ENCODE measurements at places on chromosomes 2 and 18.

DNA sequence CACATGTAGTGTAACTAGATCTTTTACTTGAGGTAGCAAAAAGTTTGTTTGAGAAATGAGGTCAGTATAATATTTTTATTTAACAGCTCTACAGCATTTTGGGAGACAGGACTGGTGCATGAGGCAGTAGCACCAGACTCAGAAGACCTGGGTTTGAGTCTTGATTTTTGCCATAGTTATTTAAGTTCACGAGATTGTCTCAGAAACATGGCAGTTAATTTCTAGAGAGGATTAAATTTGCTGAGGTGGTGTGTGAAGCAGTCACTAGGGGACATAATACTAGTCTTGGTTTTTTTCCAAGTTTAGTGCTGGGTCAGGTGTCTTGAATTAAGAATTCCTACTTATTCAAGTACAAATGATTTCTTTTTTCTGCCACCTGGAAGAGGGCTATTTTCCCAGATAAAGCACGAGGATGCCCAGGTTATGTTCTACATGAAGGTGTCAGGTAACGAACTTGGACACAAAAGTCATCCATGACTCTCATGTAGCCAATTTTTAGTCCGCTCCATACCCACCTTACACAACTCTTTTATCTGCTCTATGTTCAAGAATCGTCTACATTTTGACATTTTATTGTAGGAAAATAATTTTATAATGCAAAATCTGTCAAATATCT, 1.4 kb downstream of the MARCHF7 start:
- DNase-seq: peak; percentile 15

DNA sequence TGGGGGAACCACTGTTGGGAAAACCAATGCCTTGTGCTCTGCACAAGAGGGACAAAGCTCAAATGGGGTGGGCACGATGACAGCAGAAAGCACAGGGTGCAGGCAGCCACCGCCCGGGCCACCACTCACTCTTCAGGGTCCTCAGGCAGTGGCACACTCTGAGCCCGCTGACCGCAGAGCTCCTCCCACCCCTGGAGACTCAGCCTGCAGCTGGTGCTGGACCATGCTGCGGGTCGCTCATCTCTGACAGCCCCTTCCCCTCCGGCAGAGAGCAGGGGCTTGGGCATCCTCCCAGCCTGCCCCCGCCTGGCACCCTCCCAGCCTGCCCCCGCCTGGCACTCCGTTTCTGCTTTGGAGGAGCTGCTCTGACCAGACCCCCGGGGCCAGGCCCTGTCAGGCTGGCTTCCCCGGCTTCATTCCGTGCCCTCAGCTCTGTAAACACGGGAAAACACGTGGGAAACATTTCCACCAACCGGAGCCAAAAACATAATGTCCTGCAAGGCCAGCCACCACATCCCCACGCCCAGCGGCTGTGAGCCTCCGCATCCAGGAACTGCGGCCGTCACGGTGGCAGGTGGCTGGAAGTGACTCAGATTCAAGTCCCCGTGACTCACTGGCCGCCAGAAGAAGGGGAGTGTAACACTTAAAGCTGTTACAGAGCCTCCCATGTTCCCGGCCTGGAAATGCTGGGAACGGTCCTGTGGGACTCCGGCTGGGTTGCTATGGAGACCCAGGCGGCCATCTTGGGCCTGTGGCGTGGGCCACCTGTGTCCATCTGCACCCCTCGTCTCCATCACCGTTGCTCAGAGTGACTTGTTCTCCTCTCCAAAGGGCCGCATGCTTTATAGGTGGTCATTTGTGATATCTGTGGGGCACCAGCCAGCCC, 6.8 kb upstream of the SNED1 start:
- DNase-seq: no peak

DNA sequence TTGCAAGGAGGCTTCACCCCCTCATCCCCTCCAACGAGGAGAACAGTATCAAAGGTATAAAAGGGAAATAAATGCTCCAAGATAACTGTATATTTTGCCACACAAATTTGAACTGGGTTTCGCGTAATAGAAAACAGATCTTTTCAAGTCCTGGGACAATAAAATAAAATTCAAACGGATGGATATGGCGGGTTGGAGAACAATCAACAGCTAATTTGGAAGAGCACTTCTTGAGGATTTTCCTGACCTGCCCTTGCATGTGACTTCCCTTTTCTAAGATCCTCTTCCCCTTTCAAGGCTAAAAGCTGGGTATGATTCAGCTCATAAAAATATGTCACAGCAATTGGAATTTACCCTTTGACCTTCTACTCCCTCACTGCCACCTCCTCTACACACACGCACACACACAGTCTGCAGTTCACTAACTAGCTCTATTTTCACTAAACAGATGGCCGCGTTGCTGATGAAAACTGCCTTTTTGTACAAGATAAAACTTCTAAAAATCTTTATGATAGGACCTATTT, 386.9 kb downstream of the FIGN start:
- no peak for DNase-seq

DNA sequence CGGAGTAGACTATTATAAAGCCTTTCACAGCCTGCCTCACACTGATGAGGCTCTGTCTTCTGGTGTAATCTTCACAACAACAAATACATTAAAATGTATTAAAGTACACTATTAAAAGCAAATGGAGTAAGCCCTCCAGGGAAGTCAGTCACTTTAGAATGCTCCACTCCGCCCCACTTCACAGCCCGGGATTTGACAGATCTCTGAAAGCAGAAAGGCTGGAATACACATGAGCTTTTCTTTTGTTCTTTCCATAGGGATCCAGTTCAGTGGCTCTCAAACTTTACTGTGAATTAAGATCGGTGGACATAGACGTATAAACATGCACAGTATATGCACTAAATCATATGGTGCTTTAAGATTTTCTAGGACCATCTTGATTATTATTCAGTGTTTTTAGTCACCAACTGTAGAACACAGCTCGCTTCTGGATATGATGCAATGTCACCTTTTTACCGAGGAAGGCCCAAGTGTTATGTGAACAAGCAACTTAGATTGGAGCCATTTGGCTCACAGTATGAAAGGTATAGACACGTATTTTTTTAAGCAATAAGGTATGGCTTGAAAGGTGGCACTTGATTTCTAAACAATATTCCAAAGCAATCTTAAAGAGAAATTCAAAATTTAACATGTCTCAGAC, 151.1 kb downstream of the PRKCE start:
- DNase-seq: no peak

- no peak for DNase-seq
These were observed 306.7 kb upstream of the MMADHC start for GRCh38 chr2:149894226-149894625.

GRCh38 chr18:52415131-52415530, 75.1 kb downstream of the DCC start:
- DNase-seq: peak; percentile 70

DNA sequence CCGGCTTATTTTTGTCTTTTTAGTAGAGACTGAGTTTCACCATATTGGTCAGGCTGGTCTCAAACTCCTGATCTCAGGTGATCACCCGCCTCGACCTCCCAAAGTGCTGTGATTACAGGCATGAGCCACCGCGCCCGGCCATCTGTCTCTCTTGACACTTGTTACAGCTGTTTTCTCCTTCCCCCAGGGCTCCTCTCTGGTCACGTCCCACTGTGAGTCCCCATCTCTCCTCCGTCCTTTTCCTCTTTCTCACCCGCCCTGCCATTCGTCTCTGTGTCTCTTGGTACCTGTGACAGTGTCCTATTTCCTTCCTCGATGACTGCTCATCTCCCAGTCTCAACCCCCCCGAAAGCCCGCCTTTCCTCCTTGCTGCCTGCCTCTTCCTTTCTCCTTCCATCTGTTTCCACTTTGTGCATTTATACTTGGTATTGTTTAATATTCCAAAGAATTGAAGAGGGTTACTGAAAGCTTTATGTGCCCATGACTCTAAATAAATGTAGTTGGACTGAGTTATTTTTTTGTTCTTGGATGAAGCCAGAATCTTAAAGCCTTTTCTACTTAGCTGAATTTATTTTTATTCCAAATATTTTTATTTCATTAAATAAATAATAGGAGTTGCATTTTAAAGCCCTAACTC, 241.5 kb downstream of the SH3RF3 start:
- DNase-seq: no peak

GRCh38 chr2:42324949-42325348, 36.1 kb downstream of the COX7A2L start:
- no peak for DNase-seq

DNA sequence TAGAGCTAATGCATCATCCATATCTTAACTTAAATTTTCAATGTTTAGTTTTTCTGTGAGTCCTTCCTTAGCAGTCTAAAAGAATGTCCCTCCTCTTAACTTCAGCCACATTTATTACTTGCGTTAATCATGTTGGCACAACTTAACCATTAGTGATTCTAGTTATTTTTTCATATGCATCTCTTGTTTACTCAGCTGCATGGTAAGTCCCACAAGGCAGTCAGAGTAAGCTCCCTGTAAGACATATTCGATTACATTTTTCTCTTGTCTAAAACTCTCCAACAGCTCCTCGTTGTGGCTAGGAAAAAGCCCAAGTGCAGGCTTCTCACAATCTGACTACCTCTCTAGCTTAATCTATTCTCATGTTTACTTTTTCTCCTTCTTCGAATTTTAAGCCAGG, 2045.3 kb upstream of the PIK3C3 start:
- DNase-seq: no peak

- DNase-seq: no peak
These were observed 315.4 kb upstream of the CHST9 start for GRCh38 chr18:27500531-27500930.

DNA sequence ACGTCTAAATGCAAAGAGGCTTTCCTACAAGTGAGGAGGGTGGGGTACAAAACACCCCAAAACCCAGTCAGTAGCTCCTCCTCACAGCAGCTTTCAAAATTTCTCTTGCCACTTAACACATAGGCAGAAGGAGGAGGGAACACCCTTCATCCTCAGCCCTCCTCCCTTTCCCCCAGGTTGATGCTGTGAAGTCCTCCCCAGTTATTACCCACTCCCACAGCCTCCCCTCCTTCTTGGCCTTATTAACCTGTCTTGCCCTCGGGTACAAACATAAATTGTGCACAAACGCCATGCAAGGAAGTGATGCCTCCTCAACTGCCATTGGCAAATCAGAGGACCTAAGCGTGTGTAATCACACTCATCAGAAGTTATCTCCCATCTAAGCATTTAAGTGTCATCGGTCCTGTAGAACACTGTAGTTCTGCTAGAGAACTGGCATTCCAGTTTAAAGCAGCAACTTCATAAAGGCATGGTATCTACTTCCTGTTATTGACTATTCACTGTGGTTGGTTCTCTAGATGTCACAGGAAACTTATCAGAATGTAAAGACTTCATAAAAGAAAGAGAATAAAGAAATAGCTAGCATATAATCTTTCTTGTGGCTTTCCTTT, at the start of gene DSC1:
DSC1 (minus strand) TSS at position 32 of the 611 bp plus-strand sequence. CDS start 262 bp downstream, outside the sequence.
- no peak for DNase-seq

DNA sequence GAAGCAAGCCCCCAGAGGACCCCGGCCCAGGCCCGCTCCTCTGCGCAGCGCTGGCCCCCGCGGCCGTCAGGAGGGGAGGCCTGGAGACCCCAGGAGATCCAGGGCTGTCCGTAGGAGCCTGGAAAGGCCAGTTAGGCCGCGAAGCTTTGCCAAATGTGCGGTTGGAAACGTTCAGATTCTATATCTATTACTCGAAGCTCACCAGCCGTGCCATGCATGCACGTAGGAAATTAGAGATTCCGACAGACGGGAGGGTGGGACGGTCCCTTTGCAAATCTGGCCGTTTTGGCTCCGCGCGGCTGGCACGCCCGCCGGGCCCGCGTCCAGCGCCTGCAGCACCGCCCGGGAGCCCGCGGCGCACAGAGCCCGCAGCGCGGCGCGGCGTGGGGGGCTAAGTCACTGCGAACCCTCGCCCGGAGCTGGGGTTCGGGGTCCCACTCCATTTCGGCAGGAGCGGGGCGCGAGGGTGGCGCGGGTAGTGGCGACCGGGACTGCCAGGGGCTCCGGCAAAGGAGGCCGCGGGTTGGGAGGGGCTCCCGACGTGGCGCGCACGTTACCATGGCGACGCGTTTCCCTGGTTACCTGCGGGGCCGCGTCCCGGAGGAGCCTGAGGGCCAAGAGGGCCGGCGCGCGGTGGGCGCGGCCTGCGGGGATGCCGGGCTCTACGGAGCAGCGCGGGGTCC, 488.6 kb upstream of the SMIM21 start:
- DNase-seq: no peak

GRCh38 chr2:131103165-131103564, 2.0 kb upstream of the PLEKHB2 start:
- DNase-seq: no peak

DNA sequence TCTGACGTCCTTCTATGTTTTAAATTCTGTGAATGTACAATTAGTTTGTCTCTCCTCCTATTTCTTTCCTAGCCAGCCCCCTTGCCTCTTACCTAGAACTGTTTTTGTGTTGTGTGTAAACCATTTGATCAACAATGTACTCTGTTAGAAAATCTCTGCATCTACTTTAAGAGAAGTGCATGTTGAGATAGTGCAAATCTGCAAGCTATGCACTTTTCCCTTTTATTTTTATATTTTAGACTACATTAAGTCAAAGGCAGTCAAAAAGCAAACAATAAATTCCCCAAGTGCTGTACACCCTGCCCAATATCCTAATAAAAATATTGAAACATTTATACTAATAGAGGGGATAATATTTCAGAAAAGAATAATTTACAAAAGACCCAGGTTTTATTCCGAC, 13.7 kb downstream of the LYPD6 start:
- DNase-seq: no peak

GRCh38 chr2:67378555-67378954, 18.6 kb upstream of the ETAA1 start:
- DNase-seq: no peak

- DNase-seq: no peak
These were observed 264.6 kb downstream of the PHLPP1 start for GRCh38 chr18:62979900-62980299.

- no peak for DNase-seq
These were observed 83.7 kb upstream of the L3MBTL4 start for GRCh38 chr18:6498289-6498856.
